ENCODE measurements at places on chromosomes 7 and 10.

GRCh38 chr10:70809011-70809611 is 6.6 kb upstream of the SGPL1 start:
- no peak for DNase-seq

GRCh38 chr7:112958775-112959174 is 127.9 kb downstream of the GPR85 start:
- no peak for DNase-seq

- no peak for DNase-seq
Observed at GRCh38 chr7:14858410-14858809, 44.1 kb downstream of the DGKB start.

DNA sequence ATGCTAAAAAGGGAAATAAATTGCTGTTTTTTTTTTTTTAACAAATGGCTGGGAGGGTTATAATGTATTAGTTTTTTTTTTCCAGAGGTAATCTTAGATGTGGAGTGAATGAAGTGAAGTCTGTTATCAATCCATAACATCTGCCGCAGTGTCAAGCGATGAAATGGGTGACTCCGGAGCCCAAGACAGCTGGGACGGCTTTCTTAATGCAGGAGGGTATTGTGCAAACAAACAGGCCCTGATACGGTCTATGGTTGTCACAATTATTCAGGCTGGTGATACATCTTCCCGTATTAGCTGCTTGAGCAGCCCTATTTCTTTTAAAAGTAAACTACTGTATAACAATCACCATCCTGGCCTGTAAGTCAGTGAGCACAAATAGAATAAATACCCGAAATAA is 1231.2 kb downstream of the GATA3 start:
- DNase-seq: no peak

- DNase-seq: no peak
Observed at GRCh38 chr10:16521311-16522016, at the start of gene C1QL3. TSS of gene C1QL3 (minus strand) at chr10:16521879. CDS start at chr10:16521065, 814 bp downstream.

DNA sequence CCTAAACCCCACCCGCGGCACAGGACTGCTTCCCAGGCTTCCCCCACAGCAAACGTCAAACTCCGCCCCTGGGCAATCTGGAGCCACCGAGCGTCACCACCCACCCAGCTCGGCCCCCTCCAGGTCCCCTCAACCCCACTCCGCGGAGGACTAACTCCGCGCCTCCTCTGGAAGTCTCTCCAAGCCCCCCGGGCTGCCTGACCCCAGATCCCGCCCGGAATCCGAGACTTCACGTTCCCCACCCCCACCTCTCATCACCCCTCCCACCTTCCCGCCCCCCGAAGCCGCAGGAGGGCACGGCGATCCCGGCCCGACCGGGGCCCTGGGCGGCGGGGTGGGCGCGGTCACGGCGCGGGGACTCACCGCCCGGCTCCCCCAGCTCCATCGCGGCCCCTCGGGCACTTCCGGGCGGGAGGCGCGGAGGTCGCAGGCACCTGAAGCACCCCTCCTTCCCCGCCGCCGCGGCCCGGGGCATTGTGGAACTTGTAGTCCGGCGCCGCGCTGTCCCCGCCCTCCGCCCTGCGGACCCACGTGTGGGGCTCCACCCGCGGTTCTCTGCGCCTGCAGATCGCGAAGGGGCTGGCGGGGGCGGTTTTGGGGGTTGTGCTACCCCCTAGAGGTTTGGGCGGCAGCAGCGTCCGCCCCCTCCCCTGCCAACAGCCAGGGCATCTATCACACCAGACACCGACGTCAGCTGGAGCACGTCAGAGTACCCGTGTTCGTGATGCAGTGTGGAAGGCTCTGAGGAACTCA is at the start of gene TMUB1:
Gene TMUB1 (minus strand): TSS at position 423 of the 753 bp plus-strand sequence. CDS start 930 bp downstream, outside the sequence.
- peak; percentile 88 for DNase-seq

GRCh38 chr10:114938856-114939193 is 830 bp downstream of the TRUB1 start:
- DNase-seq: no peak

GRCh38 chr10:124524991-124525653 is 63.5 kb downstream of the LHPP start:
- DNase-seq: no peak

DNA sequence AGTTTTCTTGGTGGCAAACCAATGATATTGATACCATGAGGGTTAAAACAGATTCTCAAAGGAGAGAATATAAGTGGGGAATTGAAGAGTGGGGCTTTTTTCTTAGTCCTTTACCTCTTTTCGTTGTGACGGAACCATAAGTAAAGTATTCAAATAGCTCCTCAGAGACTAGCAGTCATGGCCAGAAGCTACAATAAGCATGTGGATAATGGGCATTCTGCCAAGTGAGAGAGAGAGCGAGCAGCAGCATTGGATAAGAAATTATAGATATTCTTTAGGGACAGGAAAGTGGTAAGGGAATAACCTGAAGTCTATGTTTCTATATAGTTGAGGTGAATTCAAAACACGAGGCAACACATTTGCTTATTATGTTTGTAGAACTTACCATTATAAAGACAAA is 235.1 kb downstream of the SEMA3E start:
- no peak for DNase-seq

GRCh38 chr10:17154116-17154515 is 24.5 kb upstream of the CUBN start:
- DNase-seq: no peak

- no peak for DNase-seq
Observed at GRCh38 chr10:75029857-75030256, 81.6 kb upstream of the SAMD8 start.

DNA sequence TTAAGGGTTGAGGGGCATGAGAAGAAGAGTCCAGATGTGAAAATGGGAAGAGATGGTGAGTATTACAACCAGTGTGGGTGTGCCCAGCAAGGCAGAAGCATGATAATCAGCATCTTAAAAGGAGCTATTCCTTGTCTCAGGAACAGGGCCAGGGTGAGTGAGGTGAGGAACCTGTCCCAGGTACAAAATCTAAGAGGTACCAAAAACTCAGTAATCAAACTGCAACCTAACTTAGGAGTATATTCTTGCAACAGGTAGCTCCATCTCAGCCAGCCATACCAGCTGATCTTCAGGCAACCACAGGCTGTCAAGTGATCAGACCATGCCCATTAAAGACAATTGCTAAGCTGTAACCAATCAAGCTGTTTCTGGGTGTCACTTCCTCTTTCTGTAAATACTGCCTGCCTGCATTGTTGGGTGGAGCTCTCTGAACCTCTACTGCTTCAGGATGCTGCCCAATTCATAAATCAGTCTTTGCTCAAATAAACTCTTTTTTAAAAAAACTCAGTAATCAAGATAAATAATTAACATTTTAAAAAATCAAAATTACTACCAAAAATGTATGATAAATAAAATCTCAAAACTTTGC is 7.4 kb downstream of the KEL start:
- DNase-seq: no peak

GRCh38 chr7:517774-518629 is 1.6 kb downstream of the PDGFA start:
- DNase-seq: no peak

- DNase-seq: peak; percentile 60
Observed at GRCh38 chr7:150988230-150989226, 2.3 kb upstream of the NOS3 start.

GRCh38 chr7:111765751-111766643 is 203.7 kb upstream of the IMMP2L start:
- DNase-seq: no peak

DNA sequence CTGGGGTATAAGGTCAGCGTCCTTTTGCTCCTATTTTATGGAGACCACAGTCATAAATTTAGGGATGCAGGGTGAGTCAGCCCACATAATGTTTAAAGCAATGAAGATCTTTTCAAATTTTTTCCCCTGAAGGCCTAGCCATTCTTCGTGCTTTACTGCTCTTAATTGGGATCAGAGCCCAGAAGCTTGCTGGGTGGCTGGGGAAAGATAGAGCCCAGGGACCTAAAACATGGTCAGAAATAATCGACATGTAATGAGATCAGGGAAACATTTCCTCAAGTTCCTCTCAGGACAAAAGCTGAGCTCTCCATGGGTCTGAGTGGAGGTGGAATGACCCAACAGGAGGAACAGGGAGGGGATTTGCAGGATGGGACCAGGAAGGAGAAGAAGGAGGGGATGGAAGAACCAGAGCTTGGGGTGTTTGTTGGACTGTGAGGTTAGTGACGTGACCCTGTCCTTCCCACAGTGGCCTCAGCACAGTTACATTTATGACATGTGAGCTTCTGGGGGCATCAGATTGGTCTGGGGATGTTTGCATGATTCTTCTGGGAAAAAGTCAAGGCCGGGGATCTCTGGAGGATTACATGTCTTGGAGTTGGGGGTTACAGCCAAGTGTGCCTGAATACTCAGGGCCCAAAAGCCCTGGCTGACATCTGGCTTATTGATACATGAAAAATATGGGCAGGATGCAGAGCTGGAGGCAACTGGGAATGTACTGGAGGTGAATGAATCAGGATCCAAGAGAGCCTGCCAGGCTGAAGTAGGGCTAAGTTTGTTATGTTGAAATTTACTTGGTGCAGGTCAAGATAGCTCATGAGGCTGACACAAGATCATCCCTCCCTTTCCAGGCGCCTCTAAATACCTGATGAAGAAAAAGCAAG is 477.9 kb downstream of the RPS24 start:
- no peak for DNase-seq
